ENCODE measurements at places on chromosomes 3 and 15. TPM values are rescaled to one million over a fixed set of nuclear protein-coding genes. Genes with fewer than 3 reads are reported as not detected.

- DNase-seq: peak; percentile 18
- H3K27me3 ChIP-seq: peaks cover 2% of the 10 kb centered on the region
- H3K4me1 ChIP-seq: peaks cover 49% of the 10 kb centered on the region
- peak overlapping the region; percentile 58 for H3K27ac ChIP-seq
These were observed 1.9 kb upstream of the ADPGK start for GRCh38 chr15:72785432-72785831.

DNA sequence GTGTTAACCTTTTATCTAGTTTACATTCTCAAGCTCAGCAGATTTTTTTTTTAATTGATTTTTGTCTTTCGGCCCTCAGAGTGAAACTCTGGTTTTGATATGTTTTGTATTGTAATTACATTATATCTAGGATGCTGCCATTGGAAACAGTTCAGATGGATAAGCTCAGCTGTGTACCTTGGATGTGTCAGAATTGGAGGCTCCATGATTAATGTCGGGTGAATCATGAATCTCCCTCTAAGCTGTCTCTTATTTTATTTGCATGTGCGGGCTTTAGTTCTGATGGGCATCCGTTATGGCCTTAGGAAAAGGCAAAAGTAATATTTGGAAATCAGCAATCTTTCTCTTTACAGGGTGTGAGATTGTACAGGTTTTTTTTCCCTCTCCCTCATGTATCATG, 4.2 kb downstream of the PTPRG start:
- DNase-seq: no peak
- H3K27ac ChIP-seq: peak overlapping the region; percentile 3
- H3K4me1 ChIP-seq: peaks cover 48% of the 10 kb centered on the region
- no peaks in the 10 kb centered on the region for H3K36me3 ChIP-seq
- H3K4me3 ChIP-seq: peak overlapping the region; percentile 98
- H3K27me3 ChIP-seq: peaks cover 2% of the 10 kb centered on the region

The BNC1 gene
- 15.0 TPM for total RNA-seq

The APOD gene
- total RNA-seq: 0.63 TPM

The EPHB3 gene
- total RNA-seq: 6.6 TPM

DNA sequence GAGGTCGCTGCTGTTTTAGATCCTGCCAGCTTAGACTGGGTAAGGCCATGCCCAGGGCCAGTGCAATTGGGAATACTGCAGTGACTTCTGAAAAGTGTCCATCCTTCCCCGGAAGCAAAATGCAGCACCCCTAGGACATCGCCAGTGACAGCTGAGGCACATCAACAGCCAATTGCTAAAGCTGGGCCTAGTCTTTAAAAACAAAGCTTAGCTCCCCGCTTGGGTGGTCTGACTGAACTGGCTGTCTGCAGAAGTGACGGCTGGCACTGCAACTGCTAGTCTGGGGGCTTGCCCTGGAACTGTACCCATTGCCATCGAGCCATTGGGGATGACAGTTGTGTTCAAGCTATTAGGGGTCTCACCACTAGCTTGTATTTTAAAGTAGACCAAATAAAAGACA, 4.3 kb downstream of the LYSMD4 start:
- H3K4me1 ChIP-seq: peaks cover 28% of the 10 kb centered on the region
- H3K27ac ChIP-seq: no peak overlapping the region
- H3K4me3 ChIP-seq: no peak overlapping the region
- H3K36me3 ChIP-seq: no peaks in the 10 kb centered on the region
- no peak for DNase-seq

DNA sequence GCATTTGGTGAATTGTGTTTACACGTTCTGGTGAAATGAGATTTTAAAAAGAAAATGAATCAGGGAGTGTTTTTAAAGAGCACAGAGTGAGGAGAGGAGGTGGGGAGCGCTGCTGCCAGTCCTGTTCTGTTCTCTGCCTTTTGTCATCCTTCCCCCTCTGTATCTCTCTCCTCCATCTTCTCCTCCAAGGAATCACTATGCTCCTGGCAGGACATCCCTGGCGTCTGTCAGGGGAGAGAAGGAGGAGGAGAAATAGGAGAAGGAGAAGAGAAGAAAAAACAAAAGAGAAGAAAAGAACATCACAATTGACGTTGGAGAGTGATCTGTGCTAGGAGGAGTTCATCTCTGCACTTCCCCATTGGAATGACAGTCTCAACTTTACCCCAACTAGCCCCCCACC, 627.6 kb upstream of the TBL1XR1 start:
- no peaks in the 10 kb centered on the region for H3K27me3 ChIP-seq
- DNase-seq: no peak
- H3K4me3 ChIP-seq: no peak overlapping the region
- peaks cover 68% of the 10 kb centered on the region for H3K4me1 ChIP-seq
- H3K27ac ChIP-seq: 0 out of 2 replicates have a peak overlapping the region, but pooled peaks have one; percentile 73
- H3K36me3 ChIP-seq: no peaks in the 10 kb centered on the region

The WDR82 gene
- total RNA-seq: 56.1 TPM

DNA sequence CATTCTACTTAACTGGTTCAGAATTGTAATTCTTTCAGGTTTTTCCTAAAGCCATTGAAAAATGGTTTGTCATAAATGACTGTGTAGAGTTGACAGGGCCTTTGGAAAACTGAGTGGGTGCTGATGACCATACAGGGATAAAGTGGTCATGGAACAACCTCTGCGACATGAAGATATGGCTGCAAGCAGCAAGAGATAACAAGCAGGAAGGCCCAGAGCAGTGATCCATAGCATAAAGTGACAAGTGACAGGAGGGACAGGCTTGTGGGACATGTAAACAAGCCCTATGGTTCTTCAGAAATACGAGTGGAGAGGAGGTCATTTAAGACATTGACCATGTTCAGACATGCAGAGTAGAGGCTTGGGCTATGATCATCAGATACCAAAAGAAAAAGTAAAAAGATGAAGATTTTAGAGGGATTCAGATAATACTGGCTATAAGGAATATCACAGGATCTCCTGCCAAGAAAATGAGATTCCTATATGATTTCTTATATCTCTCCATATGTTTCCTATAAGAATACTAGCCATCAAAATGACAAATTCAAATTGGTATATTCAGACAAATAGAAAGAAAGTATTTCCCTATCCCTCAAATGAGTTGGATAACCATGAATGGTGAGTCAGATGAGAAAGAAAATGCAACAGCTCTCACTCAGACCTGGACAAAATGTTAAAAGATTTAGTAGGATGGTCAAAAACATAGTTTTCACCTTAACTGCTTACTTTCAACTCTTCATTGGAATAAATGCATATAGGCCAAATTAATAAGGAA, 827.6 kb upstream of the CFAP20DC start:
- no peak for DNase-seq
- no peaks in the 10 kb centered on the region for H3K36me3 ChIP-seq

The ZPLD1 gene
- 0.12 TPM for total RNA-seq

The SMCO1 gene
- total RNA-seq: not detected

DNA sequence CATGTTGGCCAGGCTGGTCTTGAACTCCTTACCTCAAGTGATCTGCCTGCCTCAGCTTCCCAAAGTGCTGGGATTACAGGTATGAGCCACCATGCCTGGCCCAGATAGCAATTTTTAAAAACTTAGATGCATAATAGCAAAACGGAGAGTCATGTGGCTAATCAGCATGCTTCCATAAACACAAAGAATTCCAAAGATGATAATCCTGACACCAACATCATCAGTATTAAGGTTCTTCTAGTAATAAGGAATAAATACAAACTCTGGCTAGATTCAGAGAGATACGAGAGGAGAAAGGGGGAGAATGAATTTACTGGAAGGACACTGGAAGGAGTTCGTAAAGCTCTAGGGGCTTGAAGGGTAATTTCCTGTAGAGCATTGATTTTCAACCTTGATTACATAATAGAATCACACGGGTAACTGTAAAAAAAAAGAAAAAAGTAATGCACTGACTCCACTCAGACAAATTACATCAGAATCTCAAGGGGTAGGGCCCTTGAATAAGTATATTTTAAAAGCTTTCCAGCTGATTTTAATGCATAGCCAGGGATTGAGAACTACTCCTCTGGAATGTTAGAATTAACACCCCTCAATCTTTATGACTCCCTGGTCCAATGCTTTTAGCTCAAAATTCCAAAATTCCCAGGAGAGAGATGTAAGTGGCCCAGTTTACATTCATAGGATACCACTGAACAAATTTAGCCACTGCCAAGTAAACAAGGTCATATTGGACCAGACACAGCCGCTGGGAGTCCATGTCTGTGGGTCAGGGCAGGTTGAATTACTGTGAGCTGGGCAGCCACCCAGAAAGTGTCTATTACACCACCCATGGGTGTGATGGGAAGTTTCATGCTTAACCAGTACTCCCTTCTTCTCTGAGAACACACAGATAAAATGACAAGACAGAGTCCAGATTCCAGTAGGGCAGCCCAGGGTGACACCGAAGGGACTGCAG, 243.9 kb downstream of the TBL1XR1 start:
- H3K4me3 ChIP-seq: no peak overlapping the region
- H3K4me1 ChIP-seq: peaks cover 48% of the 10 kb centered on the region
- no peaks in the 10 kb centered on the region for H3K36me3 ChIP-seq
- H3K27ac ChIP-seq: no peak overlapping the region
- H3K27me3 ChIP-seq: peaks cover 3% of the 10 kb centered on the region

All from HFFc6 (cell line).